Stimulated activated naive CD4-positive, alpha-beta T cell (primary cell): ENCODE measurements at places on chromosomes 3 and 15.

GRCh38 chr15:47744973-47745372 is 27.7 kb downstream of the SEMA6D start:
- DNase-seq, result no peak

DNA sequence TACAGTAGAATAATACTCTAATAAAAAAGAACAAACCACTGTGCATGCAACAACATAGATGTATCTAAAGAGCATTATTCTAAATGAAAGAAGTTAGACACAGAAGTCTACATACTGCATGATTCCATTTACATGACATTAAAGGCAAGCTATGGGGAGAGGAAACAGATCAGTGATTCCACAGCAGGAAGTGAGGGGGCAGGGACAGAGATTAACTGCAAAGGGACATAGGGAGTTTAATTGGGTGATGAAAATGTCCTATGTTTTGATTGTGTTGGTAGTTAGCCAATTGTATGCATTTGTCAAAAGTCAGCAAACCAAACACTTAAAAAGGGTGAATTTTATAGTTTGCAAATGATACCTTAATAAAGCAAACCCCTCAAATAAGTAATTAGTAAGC is 13.8 kb downstream of the CRYGS start:
- no peak for DNase-seq

GRCh38 chr15:70964058-70964457 is 71.4 kb downstream of the LRRC49 start:
- no peak for DNase-seq

GRCh38 chr15:48696627-48697312 is 51.3 kb upstream of the FBN1 start:
- DNase-seq, result no peak

DNA sequence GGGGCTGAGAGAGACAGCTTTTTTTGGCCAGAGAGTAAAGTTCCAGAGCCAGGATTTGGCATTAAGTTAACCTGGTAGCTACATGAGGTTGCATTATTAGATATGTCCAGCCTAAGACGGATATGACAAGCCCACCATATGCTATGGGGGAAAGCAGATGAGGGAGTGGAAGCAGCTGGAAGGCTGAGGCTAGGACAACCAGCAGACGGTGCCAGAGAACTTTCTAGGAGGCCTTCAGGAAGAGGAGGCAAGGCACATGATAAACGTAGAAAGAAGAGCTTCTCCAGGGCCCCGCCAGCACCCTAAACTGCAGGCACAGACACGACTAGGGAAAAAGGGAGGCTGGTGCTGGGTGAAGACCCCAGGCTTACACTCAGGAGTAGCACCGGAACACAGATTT is 87.0 kb downstream of the CTNNB1 start:
- no peak for DNase-seq

- DNase-seq, result no peak
These were observed 30.4 kb downstream of the SPPL2A start for GRCh38 chr15:50735156-50735555.

- no peak for DNase-seq
These were observed 73.2 kb upstream of the SLC4A7 start for GRCh38 chr3:27557411-27557810.

DNA sequence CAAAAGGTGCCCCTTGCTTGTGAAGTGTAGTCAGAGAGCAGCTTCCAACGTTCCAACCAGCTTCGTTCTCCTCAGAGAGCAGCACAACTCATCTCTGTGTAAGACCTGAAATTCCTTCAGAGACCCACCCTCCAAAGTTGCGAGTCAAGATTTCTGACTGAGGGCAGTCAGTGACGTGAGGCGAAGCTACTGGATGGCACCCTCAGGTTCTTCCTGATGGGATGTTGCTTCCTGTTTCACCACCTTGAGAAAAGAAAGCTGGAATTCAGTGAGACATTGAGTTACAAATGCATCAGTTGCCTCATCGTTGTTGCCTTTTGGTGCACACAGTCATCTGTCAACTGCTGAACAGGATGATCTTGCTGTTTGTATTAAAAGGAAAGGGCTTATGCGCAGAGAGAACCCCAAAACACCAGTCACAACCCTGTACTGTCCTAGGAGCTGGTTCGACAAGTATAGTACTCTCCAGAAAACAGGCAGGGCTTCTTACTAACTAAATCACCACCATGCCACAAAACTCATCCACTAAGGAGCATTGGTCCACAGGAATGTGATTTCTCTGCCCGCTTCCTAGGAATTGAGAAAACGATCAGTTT is at the start of gene CERS3:
TSS of gene CERS3 (minus strand) at position 118 of the 596 bp plus-strand sequence. CDS start 27,101 bp downstream, outside the sequence.
- DNase-seq, result no peak

DNA sequence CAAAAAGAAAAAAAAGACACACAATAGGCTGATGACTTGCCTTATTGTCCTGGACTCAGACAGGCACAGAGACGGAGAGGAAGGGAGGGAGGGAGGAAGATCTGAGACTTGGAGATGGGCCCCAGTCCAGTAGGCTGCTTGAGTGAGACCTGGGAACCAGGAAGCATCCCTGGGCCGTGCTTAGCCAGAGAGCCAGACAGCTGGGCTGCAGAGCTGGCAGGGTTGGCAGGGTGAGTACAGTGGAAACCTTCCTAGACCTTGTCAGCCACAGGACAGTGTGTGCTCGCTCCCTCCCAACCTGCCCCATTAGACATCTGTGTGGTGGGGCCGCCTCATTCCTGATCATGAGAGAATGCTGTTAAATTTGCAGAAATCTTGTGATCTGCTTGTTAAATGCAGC is 107.9 kb upstream of the ALDH1A3 start:
- no peak for DNase-seq

- peak; percentile 19 for DNase-seq
These were observed at the start of gene HES1 for GRCh38 chr3:194135806-194136518. Gene HES1, plus strand, starts transcription at chr3:194136148. Its CDS starts 233 bp downstream, at chr3:194136381.

DNA sequence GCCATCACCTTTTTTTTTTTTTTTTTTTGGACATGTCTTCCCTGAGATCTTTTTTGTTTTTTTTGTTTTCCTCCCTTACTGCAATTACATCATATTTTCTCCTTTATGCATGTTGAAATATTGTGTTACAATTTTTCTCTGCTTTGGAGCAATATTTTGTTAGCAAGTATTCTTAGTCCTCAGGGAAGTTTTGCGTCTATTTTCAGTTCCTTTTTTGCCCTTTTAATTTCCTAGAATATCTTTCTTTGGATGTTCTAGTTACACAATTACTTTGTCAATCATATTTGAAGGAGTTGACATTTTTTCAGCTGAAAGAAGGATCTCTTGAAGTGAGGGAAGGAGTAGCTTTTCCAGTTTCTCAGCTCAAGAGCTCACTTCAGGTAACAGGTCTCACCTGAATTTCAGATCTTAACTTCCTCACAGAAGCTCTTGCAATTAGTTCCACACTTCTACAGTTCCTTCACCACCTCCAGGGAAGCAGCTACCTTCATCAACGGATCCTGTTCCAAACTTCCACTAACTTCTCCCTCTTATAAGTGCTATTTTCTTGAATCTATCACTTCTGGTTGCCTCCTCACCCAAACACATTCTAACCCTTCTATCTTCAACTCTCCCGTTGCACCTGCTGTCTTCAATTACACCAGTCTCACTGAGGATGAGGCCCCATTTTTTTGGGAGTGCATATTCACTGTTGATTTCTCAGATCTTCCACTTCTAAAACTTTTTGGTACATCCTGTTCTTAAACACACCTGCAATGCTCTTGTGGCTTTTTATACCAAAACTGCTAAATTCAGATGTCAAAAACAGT is 57.8 kb upstream of the CPOX start:
- peak; percentile 23 for DNase-seq
